ENCODE measurements at places on chromosomes 13 and 19. TPM values are rescaled to one million over a fixed set of nuclear protein-coding genes. Genes with fewer than 3 reads are reported as not detected.

The ZNF69 gene
- total RNA-seq = 8.3 TPM

The NLRP9 gene
- not detected for total RNA-seq

The CALR3 gene
- total RNA-seq = not detected

The KLK3 gene
- total RNA-seq = not detected

The PRTN3 gene
- total RNA-seq = not detected

The MADCAM1 gene
- total RNA-seq = 0.16 TPM

The ZNF497 gene
- total RNA-seq = 1.2 TPM

The ERICH6B gene
- not detected for total RNA-seq

The TEX29 gene
- not detected for total RNA-seq

The C1QTNF9 gene
- total RNA-seq = not detected

The ZNF99 gene
- total RNA-seq = not detected

The NOVA2 gene
- not detected for total RNA-seq

The TEX26 gene
- not detected for total RNA-seq

The ZNF541 gene
- total RNA-seq = not detected

The TTC9B gene
- not detected for total RNA-seq

The PINLYP gene
- 3.0 TPM for total RNA-seq

The GMIP gene
- total RNA-seq = 11.5 TPM

The PSG4 gene
- 0.24 TPM for total RNA-seq

The CEACAM4 gene
- not detected for total RNA-seq

The TUBB4A gene
- total RNA-seq = not detected

The TMEM150B gene
- not detected for total RNA-seq

The PDE4C gene
- 0.16 TPM for total RNA-seq

The MYO1F gene
- 2.8 TPM for total RNA-seq

The LIM2 gene
- total RNA-seq = not detected

The ADM5 gene
- 0.36 TPM for total RNA-seq

The CBY2 gene
- total RNA-seq = not detected

The ZNF784 gene
- total RNA-seq = 7.0 TPM

The MAB21L1 gene
- total RNA-seq = 6.0 TPM

The KLK15 gene
- not detected for total RNA-seq

The DNAAF3 gene
- 0.24 TPM for total RNA-seq

The ZNRF4 gene
- total RNA-seq = not detected

The COMMD6 gene
- total RNA-seq = 19.9 TPM

The ELAVL3 gene
- 0.73 TPM for total RNA-seq

The IZUMO1 gene
- total RNA-seq = not detected

The SRRM5 gene
- total RNA-seq = not detected

The TRPM4 gene
- 32.7 TPM for total RNA-seq

The CASP14 gene
- 0.12 TPM for total RNA-seq

The ZNF534 gene
- not detected for total RNA-seq

The INSL3 gene
- not detected for total RNA-seq

The TEKTIP1 gene
- total RNA-seq = not detected

The IGFL4 gene
- not detected for total RNA-seq

The PROZ gene
- total RNA-seq = not detected

The FARSA gene
- total RNA-seq = 46.8 TPM
